SHP77 (cell line): ENCODE measurements at places on chromosomes 12 and 14.

GRCh38 chr14:66377574-66377973, 108.6 kb upstream of the CCDC196 start:
- DNase-seq, result no peak

DNA sequence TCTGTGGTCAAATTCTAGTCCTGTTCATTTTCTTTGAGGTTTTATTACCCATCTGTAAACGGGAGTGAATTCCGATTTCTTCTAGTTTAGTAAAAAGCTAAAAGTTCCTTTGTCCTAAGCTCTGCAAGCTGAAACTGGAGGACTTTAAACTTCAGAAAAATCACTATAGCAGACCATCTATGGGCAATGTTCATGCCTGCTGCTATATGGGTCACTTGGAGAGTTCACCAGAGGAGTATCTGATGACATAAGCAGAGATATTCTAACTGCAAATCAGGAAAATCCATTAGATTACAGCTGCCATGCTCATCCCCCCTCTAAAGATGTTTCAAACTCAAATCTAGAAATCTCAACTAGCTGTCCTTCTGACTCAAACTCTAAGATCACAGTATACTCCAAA, 193.0 kb upstream of the RTL1 start:
- DNase-seq, result no peak

DNA sequence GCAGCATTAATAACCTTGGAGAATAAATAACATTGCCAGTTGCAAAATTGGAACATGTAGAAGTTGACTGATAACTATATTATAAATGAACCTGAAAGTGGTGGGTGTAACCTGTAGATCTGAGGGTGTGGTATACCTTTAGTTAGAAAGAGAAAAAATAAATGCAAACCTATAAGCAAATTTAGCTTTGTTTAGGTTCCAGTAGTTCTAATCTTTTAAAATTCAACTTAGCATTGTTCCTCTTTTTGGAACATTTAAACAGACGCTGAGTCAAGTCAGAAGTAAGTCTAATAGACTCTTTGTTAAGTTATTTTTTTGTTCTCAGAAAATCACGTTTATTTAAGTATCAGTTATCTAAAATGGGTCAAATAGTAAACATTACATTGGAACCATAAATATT, 120.0 kb downstream of the DNAI7 start:
- no peak for DNase-seq

- DNase-seq, result no peak
Observed at GRCh38 chr14:92397150-92397952, 74.4 kb downstream of the SLC24A4 start.

- DNase-seq, result no peak
Observed at GRCh38 chr14:79165471-79166090, 995.4 kb downstream of the NRXN3 start.

DNA sequence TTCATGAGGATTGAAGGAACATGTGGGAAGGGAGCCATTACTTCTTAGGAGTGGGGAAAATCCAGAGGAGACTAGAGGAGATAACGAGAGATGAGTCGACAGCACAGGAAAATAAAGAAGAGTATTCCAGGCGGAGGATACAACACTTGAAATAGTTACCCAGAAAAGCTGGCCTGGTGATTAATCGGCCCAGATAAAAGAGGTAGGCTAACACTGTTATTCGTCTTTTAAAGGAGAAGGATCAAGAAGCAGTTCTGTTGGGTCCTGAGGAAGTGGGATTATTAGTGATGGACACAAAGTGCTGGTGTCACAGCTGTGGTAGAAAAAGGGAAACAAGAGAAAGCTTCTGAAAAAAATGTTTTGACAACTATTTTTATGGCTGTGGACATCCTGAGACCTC, 425.3 kb downstream of the ZFP36L1 start:
- no peak for DNase-seq

DNA sequence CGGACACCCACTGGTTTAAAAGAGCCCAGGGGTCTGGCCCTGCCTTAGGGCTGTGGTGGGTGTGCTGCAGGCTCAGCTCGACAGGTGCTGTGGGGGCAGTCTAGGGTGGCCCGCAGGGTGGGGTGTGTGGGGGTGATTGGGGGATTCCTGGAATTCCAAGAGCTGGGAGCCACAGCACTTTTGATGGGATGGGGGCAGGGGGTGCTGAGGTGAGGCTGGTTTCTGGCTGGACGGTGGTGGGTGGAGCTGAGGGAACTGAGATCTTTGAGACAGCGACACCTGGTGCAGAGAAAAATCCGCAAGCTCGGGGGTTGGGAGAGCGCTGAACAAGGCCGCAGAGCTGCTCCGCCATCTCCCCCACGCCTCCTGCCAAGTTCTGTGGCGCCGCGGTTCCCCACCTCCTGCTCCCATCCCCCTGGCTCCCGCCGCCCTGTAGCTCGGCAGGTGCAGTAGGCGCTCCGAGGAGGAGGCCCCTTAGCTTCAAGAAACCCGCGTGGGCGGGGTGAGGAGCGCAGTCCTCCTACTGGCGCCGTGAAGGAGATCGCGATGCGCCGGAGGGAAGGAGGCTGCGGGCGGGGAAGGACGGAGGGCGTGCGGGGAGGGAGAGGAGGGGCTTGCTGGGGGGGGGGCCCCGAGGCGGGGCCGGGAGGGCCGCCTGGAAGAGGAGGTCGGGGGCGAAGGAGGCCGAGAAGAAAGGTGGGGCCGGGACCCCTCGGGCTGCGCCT, 1.3 kb upstream of the TEDC1 start:
- DNase-seq, result peak; percentile 85

DNA sequence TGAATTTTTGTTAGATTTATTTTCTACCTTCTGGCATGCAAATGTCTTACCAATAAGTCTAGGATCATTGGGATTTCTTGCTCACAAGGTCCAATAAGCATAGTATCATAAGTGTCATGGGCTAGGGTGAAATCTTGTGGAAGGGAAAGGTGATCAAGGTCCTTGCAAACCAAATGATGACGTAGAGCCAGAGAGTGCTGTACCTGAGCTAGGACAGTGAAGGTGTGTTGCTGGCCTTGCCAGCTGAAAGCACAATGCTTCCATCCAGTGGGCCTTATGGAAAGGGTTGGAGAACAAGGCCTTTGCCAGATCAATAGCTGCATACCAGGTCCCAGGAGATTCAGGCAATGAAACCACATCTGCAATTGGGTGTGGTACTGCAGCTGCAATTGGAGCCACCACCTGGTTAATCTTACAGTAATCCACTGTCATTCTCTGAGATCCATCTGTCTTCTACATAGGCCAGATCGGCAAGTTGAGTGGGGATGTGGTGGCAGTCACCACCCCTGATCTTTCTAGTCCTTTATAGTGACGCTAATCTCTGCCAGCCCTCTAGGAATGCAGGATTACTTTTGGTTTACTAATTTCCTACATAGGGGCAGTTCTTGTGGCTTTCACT, 208.9 kb upstream of the MYL2 start:
- no peak for DNase-seq

DNA sequence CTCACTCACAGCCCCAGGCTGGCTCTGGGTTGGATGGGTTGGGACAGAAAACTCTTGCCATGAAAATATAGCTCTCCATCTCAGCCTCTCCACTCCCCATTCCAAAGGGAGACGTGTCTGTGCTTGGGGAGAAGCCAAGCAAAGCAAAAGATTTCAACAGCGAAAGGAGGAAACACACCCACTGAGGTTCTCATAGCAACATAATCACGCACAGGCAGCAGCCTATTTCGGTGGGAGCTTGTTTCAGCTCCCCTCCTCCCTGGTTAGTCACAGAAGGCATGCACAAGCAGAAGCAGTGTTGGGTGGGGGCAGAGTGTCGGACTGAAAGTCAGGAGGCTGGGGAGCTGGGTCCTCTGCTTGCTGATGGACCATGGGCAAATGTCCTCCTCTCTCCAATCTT, 1.9 kb upstream of the PRMT8 start:
- no peak for DNase-seq

- no peak for DNase-seq
Observed at GRCh38 chr14:35419429-35419841, 14.9 kb upstream of the NFKBIA start.

DNA sequence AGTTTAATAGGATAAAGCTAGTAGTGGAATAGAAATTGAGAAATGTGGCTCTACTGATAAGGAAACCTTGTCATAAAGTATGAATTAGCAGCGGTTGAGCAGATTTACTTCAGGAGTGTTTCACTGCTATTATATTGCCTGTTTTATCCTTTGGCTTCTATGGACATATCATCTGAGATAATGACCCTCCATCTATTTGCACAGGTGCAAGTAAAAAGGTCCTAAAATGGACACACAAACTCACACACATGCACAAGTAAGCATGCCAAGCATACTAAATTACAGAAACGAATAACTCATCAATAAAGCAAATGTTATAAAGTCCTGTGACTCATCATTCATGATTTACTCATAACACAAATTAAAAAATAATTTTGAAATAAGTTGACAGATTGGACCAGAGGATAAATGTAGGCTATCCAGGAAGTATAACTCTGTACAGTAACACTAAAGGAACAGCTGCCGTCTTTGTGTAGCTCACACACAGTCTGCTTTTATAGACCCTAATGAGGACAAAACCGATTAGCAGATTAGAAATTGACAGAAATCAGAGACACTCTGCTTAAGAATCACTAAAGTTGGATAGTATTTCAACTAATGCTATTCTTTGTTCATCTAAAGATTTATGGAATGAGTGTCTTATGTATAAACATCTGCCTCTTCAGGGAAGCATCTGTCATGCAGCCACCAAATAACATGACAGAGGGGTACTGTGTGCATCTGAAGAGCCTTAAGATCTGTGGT, 73.9 kb downstream of the SYT1 start:
- peak; percentile 93 for DNase-seq

- DNase-seq, result no peak
Observed at GRCh38 chr12:101783838-101784237, 44.6 kb upstream of the SYCP3 start.

DNA sequence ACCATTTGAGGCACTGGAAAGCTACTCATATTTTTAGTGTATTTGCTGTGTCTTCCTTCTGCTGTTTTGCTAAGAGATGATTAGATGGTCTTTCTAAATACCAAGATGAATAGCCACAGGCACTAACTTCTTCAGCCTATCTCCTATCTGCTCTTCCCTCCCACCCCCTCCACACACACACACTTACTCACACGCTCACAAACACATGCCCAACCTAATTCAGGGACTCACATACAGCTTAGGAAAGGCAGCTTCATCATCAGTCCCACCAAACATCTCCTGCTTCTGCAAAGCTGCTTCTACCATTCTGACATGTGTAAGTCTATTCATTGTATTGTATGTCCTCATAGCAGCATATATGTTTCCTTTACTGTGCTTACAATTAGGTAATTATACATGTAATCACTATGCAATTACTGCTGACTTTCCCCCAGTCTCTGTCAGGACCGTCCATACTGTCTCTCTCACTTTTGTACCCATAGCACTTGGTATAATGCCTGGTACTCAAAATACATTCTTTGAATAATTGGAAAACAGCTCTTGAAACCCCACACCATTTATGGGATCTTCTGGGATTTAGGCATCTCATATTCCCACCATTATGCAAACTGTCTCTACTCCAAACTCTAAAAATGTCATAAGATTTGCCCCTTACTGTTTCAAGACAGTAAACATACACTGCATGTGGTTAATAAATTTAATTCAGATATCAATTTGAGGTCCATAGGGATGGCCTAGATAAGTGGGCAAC, 83.3 kb upstream of the HIF1A start:
- DNase-seq, result no peak

- DNase-seq, result no peak
Observed at GRCh38 chr12:107287436-107288413, 194.4 kb upstream of the CRY1 start.

DNA sequence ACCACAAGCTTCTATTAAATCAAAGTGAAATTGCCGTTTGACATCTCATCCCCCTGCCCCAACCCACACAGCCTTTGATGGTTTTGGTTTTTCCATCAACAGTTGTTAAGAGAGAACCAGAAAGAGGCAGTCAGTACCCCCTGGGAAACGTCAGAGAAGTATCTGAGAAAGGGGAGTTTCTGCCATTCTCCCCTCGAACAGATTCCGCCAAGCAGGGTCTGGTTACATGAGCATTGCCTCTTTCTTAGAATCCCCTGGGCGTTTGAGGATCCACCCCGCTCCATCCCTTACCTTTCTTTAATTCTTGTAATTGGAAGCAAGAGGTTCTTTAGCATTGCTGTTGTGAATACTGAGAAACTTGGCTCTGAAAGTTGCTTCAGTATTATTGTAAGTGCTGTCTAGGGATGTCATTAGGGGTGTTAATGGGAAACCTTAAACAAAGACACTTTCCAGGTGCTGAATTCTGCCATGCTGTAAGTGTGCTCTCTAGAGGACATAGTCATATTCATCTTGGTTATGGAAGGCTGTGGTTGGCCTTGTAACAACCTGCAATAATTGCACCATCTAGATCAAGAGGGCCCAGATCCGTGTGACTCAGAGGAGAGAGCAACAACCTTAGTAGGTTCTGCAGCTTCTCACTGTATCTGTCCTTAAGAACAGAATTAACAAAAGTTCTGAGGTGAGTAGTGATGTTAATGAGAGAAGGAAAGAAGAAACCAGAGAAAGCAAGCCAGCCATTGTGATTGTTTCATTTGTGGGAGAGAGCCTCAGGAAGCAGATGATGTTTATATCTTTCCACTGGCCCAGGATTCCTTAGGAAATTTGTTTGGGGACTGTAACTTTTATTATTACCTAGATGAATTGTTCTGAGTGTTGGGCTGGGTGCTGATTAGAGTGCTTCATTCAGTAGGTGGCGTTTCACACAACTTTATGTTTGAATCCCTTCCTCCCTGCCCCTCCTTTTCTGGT, 9.0 kb downstream of the TMBIM6 start:
- no peak for DNase-seq

GRCh38 chr14:59269466-59269865, 81.0 kb downstream of the DAAM1 start:
- no peak for DNase-seq

DNA sequence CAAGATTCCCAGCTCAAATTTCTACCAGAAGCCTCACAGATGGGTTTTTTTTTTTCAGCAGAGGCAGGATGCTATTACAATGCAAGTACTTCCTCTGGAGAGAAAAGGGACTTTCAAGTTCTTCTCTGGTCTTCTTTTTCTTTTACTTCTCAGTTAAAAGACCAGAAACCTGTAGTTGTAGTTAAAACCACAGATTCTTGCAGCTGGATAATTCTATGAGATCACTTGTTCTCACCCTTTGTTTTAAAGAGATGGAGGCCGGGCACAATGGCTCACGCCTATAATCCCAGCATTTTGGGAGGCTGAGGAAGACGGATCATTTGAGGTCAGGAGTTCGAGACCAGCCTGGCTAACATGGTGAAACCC, 47.6 kb upstream of the OVCH1 start:
- DNase-seq, result no peak
